ENCODE measurements at places on chromosomes 4 and X. TPM values are rescaled to one million over a fixed set of nuclear protein-coding genes. Genes with fewer than 3 reads are reported as not detected.

FGD1 gene
- 8.3 TPM for total RNA-seq

MFAP3L gene
- 1.1 TPM for total RNA-seq

HHIP gene
- total RNA-seq, result 10.7 TPM

SH3RF1 gene
- total RNA-seq, result 67.0 TPM

HS6ST2 gene
- 0.22 TPM for total RNA-seq

OTUD6A gene
- not detected for total RNA-seq

RBMXL3 gene
- total RNA-seq, result not detected

MAPK10 gene
- 1.8 TPM for total RNA-seq

AKAP14 gene
- not detected for total RNA-seq

VCX2 gene
- not detected for total RNA-seq

MAGEA2B gene
- not detected for total RNA-seq

VSIG1 gene
- not detected for total RNA-seq

SATL1 gene
- total RNA-seq, result not detected

All from placental pericyte (primary cell).